Esophagus squamous epithelium (tissue), 5 donors: ENCODE measurements at places on chromosomes 5 and 9. TPM values are rescaled to one million over a fixed set of nuclear protein-coding genes. Genes with fewer than 3 reads are reported as not detected.

DNA sequence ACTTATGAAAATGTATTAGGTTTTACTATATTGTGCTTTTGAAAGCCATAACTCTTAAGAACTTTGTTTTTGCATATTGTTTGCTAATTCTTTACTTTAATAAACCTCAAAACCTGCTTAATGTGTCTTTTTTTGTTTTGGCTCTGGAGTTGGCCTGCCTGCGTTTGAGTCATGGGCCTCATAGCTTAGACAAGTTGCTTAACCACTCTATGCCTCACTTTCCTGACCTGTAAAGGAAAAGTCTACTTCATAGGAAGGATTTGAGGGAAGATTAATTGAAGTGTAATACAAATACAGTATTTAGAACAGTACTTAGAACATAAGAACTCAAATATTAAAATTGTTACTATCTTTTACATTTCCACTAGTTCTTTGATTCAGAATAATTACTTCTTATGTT is 10.3 kb downstream of the SMIM32 start:
- no peak for DNase-seq
- no peaks in the 10 kb centered on the region for H3K4me1 ChIP-seq
- H3K27ac ChIP-seq: no peak overlapping the region
- no peaks in the 10 kb centered on the region for H3K27me3 ChIP-seq

DNA sequence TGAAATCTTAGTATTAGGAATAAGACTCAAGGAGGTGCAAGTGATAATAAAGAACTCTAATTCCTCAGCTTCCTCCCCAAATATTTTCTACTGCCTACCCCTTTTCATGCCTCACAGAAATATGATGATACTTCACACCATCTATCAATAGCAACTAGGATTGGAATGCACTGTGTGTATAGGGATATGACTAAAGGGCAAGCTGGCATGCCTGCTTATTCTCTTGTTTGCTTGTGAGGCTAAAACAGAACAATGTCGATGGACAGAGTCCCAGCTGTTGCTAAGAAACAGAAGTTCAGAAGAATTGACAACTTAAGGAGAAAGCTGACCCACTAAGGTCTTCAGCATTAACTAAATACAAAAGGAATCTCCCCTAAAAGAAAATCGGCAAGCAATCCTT is 9.7 kb upstream of the CHD1 start:
- no peaks in the 10 kb centered on the region for H3K27me3 ChIP-seq
- H3K4me3 ChIP-seq: no peak overlapping the region
- no peaks in the 10 kb centered on the region for H3K4me1 ChIP-seq
- DNase-seq: no peak

- H3K4me1 ChIP-seq: no peaks in the 10 kb centered on the region
- H3K27ac ChIP-seq: no peak overlapping the region
- no peak overlapping the region for H3K4me3 ChIP-seq
- no peak for DNase-seq
- no peaks in the 10 kb centered on the region for H3K27me3 ChIP-seq
These were observed 12.7 kb upstream of the CCL27 start for GRCh38 chr9:34675048-34675714.

DNA sequence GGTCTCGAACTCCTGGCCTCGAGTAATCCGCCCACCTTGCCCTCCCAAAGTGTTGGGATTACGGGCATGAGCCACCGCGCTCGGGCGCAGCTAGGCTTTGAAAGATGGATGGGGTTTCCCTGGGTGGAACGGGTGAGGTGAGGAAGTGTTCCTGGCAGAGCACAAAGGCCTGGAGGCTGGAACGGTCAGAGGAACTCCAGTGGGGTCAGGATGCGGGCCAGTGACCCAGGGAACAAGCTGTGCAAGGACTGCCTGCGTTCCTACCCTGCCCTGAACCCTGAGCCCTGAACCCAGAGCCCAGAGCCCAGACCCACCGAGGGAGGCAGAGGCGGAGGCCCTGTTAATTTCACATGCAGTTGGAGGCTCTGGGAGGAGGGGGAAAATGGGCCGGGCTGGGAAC is 23.4 kb downstream of the NCS1 start:
- no peaks in the 10 kb centered on the region for H3K27me3 ChIP-seq
- DNase-seq: no peak
- peaks cover 56% of the 10 kb centered on the region for H3K4me1 ChIP-seq
- no peaks in the 10 kb centered on the region for H3K36me3 ChIP-seq

DNA sequence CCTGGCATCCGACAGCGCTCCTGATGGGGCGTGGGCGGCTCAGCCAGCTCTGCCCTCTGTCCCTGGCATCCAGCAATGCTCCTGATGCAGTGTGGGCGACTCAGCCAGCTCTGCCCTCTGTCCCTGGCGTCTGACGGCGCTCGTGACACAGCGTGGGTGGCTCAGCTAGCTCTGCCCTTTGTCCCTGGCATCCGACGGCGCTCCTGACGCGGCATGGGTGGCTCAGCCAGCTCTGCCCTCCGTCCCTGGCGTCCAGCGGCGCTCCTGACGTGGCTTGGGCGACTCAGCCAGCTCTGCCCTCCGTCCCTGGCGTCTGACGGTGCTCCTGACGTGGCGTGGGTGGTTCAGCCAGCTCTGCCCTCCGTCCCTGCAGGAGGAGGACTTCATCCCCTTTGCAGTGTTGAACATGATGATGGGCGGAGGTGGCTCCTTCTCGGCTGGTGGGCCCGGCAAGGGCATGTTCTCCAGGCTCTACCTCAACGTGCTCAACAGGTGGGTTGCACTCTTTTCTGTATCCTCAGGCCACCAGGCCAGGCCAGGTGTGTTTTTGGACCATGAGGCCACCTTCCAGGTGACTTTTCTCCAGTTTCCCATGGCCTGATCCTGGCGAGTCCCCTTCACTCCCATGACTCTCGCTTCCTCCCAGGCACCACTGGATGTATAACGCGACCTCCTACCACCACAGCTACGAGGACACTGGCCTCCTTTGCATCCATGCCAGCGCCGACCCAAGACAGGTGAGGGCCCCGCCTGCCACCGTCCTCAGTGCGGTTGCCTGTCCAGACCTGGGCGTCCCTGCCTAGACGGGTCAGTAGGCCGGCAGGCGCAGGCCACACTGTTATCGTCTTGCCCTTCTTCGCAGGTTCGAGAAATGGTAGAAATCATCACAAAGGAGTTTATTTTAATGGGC is 8.0 kb downstream of the PMPCA start:
- H3K27me3 ChIP-seq: no peaks in the 10 kb centered on the region
- DNase-seq: no peak
- H3K36me3 ChIP-seq: peaks cover 81% of the 10 kb centered on the region
- H3K27ac ChIP-seq: no peak overlapping the region
- no peaks in the 10 kb centered on the region for H3K4me1 ChIP-seq

- peaks cover 25% of the 10 kb centered on the region for H3K36me3 ChIP-seq
- no peak overlapping the region for H3K27ac ChIP-seq
- no peaks in the 10 kb centered on the region for H3K4me1 ChIP-seq
- H3K4me3 ChIP-seq: no peak overlapping the region
- DNase-seq: no peak
These were observed 18.5 kb downstream of the CD274 start for GRCh38 chr9:5468850-5469249.

- no peak overlapping the region for H3K27ac ChIP-seq
- DNase-seq: no peak
- H3K4me1 ChIP-seq: no peaks in the 10 kb centered on the region
- H3K4me3 ChIP-seq: no peak overlapping the region
- H3K36me3 ChIP-seq: no peaks in the 10 kb centered on the region
These were observed 192.3 kb downstream of the CACNA1B start for GRCh38 chr9:138069731-138070456.

DNA sequence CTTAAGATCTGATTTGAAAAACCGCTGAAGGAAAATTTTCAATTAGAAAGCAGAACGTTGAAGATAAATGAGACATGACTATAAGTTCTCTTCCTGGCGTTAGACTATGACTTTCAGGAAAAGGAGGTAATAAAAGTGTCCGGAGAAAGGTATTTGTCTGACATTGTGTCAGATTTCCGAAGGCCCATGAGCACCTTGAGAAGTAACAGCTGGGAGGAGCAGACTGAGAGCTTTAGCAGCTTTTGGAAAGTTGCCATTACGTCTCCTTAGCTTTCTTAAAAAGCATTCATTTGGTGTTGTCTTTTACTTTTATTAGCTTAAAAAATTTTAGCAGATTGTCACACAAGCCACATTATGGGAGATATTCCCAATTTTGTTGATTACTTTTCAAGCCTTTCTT is 363.5 kb downstream of the NDUFS4 start:
- no peaks in the 10 kb centered on the region for H3K4me1 ChIP-seq
- no peaks in the 10 kb centered on the region for H3K27me3 ChIP-seq
- DNase-seq: no peak

GRCh38 chr5:150465927-150466326 is 16.4 kb upstream of the RPS14 start:
- no peaks in the 10 kb centered on the region for H3K36me3 ChIP-seq
- H3K4me3 ChIP-seq: no peak overlapping the region
- DNase-seq: no peak

CAMK4 gene
- total RNA-seq: 1.5 TPM
